T-helper 2 cell (primary cell): ENCODE measurements at places on chromosomes 16 and 17.

DNA sequence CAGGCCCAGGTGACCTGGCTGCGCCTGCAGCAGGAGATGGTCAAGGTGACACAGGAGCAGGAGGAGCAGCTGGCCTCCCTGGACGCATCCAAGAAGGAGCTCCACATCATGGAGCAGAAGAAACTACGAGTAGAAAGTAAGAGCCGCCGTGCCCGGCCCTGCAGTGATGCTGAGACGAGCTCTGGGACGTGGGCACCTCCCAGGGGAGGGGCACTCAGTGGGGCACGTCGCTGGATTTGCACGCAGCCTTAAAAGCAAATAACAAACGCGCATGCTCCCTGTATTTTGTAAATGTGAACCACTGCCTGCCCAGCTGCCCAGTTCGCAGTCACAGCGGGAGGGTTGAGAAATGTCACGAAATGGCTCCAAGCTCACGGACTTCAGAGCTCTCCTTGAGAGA is 15.3 kb upstream of the GAA start:
- DNase-seq = no peak

GRCh38 chr16:3194792-3195191 is 6.8 kb downstream of the OR1F1 start:
- no peak for DNase-seq

GRCh38 chr17:33517746-33518145 is 224.7 kb upstream of the ASIC2 start:
- DNase-seq = no peak

- DNase-seq = no peak
Observed at GRCh38 chr16:13968835-13969234, 48.9 kb downstream of the ERCC4 start.

GRCh38 chr17:10316801-10317542 is 55.8 kb downstream of the MYH13 start:
- peak; percentile 5 for DNase-seq

DNA sequence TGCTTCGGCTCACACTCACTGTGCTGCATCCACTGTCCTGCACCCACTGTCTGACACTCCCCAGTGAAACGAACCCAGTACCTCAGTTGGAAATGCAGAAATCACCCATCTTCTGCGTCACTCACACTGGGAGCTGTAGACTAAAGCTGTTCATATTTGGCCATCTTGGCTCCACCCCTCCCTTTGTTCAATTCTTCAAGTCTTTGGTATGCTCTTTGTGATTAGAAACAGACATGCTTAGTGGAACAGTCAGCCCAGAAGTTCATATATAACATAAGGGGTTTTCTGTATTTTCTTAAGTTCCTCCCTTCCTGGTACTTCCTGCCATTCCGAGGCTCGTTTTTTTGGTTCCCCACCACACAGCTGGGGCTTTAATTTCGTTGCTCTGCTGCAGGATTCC is 398.5 kb upstream of the DYNLRB2 start:
- no peak for DNase-seq

GRCh38 chr17:82281502-82282238 is 8.2 kb upstream of the CSNK1D start:
- DNase-seq = no peak

GRCh38 chr17:7177191-7177953 is 1.8 kb downstream of the ASGR1 start:
- DNase-seq = peak; percentile 23

DNA sequence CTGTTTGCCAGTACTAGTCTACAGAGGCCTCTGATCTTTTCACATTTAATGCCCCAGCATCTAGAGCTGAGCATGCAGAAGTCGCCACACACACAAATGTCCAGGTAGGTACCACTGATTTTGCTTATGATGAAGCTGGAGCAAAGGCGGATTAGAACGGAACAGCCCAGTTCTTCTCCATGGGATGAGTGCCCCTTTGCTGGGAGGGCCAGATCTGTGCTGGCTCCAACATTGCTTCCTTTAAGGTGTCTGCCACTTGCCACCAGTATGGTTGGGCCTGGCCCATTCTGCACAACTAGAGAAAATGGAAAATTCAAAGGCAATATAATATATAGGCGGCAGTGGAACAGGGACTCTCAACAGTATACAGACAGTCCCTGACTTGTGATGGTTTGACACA is 2.2 kb upstream of the MNT start:
- DNase-seq = no peak

- no peak for DNase-seq
Observed at GRCh38 chr17:31854672-31855071, 4.4 kb downstream of the COPRS start.

DNA sequence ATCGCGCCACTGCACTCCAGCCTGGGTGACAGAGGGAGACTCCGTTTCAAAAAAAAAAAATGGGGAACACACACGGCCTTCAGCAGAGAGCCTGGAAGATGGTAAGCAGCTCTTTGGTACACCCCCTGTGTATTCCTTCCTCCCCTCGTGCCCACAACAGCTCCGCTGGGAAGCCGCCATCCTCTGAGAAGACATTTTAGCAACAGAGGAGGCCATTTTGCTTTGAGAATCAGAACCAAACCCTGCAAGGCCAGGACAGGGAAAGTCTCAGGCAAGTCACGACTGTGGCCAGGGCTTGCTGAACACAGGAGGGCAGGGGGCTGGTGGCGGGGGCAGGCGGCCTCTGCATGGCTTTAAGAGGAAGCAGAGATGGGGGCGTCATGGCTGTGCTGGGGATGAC is 45.7 kb downstream of the SOCS1 start:
- DNase-seq = no peak

DNA sequence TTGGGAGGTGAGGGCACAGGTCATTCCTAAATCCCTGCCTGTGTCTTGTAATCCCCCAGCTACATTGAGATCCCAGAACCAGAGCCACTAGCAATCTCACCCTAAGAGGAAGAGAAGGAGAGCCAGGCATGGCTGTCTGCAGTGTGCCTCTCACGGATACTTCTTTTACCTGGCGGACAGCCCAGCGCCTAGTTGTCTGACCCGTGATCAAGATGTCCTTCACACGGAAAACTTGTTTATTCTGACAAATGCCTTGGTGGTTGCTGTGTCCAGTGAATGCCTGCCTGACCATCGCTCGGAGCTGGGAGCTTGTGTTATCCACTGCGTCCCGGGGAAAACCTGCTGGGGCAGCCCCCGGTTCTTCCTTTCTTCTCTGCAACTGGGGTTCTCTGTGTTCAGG is 140.5 kb upstream of the WSCD1 start:
- no peak for DNase-seq

DNA sequence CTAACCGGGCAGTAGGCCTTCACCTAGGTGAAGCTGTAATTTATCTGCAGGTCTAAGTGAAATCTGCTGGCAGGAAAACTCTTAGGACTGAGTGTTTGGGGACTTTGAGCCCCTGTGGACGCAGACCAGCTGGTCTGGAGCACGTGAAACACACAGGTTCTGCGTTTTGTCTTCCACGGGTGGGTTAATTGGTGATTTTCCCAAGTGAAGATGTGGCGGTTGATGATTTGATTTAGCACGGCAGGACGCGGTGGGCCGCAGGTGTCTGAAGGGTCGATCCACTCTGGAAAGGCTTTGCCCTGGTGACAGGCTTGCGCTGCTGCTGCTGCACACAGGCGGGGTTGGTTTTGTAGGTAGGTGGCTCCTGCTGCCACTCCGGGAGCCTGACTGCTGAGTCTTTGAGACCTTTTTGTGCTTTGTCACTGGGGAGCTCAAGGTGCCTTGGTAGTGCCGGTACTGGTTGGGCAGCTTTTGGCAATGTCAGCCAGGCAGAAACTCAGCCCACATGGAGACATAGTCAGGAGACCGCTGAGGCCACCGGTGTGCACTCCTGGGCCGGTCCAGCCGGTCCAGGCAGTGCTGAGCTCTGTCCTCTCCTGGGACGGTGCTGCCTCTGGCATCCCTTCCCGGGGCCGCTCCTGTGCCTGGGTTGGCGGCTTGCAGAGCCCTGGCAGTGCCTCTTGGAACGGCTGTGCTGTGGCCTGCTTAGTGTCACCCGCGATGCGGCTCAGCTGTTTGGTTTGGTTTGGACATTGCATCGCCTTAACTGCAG is 2.3 kb downstream of the BAIAP2 start:
- DNase-seq = no peak

DNA sequence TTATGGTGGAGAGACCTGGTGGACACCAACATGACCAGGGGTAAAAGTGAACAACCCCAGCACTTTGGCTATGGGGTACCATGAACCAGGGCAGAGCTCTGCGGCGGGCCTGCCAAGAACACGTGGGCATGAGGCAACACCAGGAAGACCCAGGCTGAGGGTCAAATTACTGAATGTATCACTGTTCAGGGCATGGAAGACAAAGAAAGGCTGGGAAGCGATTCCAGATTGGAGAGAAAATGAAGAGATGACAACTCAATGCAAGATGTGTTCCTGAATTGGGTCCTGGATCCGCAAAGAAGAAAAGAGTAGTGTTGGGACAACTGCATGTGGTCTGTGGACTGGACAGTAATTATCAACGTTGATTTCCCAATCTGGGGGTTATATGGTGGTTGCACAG is 19.8 kb downstream of the SPHK1 start:
- no peak for DNase-seq

GRCh38 chr16:12387786-12388185 is 411.3 kb downstream of the SNX29 start:
- DNase-seq = no peak

- no peak for DNase-seq
Observed at GRCh38 chr16:67246081-67246755, 1.1 kb downstream of the FHOD1 start.

- DNase-seq = no peak
Observed at GRCh38 chr17:70288540-70289290, 119.4 kb downstream of the KCNJ2 start.

- DNase-seq = no peak
Observed at GRCh38 chr17:66746736-66747135, 88.2 kb upstream of the CACNG5 start.

GRCh38 chr16:66660422-66661209 is 35.9 kb downstream of the CMTM4 start:
- no peak for DNase-seq

DNA sequence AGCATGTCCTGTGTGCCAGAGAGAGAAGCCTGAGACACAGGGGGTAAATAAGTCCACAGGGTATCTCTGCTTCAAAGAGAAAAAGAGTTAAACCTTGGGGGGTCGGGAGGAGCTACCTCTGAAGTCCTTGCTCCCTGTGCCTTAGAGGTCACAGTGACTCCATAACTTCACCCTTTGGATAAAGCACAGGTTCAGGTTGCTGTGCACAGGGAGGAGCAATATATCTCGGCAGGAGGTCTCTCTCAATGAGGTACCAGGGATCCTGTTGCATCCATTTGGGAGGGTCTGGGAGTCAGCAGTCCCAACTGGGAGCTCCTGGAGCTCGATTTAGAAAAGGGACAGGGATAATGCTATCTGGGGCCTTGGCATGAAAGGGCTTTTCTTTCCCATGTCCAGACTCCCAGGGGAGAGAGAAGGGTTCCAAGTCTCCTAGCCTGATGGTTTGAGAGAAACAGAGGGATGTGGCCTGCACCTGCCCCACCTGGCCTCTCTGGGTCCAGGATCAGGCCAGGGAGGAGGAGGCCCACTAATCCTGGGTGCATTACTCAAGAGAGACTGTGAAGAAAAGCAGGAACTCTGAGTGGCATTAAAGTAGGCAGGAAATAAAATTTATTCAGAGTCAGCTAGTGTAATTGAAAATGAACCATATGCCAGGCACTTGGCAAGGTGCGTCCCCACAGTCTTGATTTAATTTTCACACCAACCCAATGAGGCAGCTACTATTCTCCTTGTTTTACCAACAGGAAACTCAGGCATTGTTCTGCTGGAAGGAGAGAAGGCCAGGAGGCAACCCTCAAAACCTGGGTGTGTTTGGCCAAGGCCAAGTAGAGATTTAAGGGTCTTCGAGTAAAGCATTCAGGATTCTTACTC is 40.7 kb downstream of the CUEDC1 start:
- no peak for DNase-seq

DNA sequence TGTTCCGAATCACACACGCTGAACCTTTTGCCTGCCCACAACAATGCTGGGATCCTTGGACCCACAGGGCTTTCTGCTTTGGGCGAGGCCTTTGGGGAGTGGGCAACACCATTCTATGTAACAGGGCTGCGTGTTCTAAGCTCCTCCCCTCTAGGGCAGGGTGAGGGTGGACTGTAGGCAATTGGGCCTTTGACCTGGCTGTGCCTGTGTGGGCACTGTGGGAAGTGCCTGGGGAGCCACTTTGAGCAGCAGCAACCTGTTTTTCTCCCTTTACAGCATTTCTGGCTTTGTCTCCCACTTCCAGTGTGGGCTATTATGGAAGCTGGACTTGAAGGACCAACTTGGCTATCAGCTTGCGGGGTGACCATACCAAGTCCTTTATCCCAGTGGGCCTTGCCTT is 128.9 kb upstream of the WSCD1 start:
- DNase-seq = no peak

GRCh38 chr17:81917565-81918332 is at the start of gene SIRT7:
Gene SIRT7, minus strand, starts transcription at chr17:81918176. Its CDS starts 45 bp downstream, at chr17:81918131.
- peak; percentile 86 for DNase-seq

DNA sequence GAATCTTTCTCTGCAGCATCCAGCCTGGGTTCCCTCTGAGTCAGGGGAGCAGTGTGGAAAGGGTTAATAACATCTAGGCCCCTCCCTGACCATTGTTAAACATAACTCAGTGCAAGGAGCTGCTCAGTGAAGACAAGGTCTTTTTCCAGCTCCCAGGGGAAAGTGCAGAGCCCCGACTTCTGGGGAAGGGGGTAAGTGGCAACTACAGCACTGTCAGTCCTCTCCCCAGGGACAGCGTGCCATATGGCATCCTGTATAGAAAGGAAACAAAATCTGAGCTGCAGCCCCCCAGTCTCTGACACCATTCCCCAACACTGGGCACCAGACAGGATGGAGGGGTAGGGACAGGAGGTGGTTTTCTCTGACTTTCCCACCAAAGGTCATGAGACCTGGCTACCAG is 7.8 kb downstream of the MRPL27 start:
- DNase-seq = no peak

GRCh38 chr17:7834957-7835813 is 1.2 kb downstream of the KDM6B start:
- DNase-seq = peak; percentile 83

DNA sequence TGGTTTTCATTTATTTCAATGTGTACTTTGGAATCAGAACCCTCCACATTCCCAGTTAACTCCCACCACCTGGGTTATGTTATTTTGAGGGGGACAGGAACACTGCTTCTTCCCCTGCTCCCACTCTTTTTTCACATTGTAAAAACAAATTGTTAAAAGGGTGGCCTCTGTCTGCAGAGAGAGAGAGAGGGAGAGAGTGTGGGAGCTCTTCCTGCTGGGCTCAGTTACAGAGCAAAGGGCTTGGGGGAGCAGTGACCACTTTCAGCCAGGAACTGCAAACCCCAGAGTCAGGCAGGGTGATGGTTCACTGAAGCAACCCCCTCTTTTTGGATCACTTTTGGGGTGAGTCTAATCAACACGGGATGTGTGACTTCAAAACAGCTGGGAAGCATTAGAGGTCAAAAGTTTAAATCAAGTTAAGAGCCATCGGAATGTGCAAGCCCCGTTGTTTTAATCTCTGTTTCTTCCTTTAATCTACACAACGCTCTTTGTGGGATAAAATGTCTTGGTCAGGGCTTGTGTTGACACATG is 577.0 kb upstream of the CDH11 start:
- DNase-seq = no peak

GRCh38 chr16:75578212-75578611 is 12.0 kb downstream of the GABARAPL2 start:
- DNase-seq = no peak

GRCh38 chr17:66965801-66966262 is 1.3 kb downstream of the CACNG4 start:
- DNase-seq = no peak
